ENCODE measurements at places on chromosomes 5 and 9.
A peak's percentile ranks its signal among the peaks of the same experiment; 100 is the strongest.

GRCh38 chr5:2752821-2753439, 1.5 kb upstream of the IRX2 start:
- peak; percentile 38 for DNase-seq

GRCh38 chr5:104646416-104646815, 1083.8 kb upstream of the NUDT12 start:
- no peak for DNase-seq

DNA sequence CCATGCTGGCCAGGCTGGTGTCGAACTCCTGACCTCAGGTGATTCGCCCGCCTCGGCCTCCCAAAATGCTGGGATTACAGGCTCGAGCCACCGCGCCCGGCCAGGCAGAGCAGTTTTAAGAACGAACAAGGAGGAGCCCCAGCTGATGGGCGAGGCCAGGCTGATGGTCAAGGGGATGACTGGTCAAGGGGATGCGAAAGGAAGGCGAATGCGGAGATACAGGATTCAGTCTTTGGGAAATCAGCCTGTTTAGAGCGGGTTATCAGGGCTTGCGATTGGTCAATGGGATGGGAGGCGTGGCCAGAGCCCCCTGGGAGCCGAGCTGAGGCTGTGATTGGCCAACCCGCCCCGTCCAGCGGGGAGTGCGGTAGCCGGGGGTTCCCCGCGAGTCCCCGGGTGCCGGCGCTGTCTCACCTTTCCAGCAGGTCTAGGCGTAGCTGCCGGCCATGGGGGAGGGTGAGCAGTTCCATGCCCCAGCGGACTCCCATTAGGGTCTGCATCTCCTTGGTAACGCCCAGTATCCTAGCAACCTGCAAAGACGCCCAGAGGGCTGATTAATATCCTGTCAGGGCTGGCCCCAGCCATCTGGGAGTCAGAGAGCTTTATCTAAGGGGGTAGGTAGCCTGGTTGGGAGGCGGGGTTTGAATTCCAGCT, 7.5 kb upstream of the TOR2A start:
- peak; percentile 70 for DNase-seq

DNA sequence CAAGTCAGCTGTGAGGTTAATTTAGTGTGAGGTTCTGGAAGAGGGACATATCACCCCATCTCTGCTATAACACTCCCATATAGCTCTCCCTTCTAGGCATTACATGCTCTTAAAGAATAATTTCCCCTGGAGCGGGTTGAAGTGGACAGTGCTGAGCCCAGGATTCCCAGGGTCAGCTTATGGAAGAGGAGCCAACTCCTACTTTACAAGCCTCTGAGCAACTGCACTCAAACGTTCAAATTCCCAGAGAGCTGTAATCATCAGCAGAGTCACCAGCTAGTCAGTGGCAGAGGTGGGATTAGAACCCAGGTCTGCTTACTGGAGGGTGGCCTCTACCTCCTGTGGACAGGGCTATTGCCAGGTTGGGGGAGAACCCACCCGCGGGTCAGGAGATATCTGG, 1.4 kb downstream of the NEURL1B start:
- no peak for DNase-seq

DNA sequence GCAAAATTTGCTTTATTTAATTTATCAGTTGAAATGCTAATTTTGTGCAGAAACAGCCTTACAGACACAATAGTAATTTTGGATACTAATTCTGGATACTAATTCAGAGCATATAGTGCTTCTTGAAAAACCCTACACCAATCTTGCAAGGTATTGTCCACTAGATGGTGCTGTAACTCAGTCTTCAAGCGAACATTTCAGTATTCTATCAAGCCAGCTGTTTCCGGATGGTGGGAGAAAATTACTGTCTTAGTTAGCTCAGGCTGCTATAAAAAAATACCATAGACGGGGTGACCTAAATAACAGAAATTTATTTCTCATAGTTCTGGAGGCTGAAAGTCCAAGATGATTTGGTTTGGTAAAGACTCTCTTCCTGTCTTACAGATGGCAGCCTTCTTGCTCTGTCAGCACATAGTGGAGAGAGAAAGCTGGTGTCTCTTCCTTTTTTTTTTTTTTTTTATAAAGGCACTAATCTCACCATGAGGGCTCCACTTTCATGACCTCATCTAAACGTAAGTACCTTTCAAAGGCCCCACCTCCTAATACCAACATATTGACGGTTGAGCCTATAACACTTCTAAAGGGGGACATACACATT, 1306.5 kb upstream of the CDH9 start:
- DNase-seq: no peak
